ENCODE measurements at places on chromosomes 11 and 22. TPM values are rescaled to one million over a fixed set of nuclear protein-coding genes. Genes with fewer than 3 reads are reported as not detected.

Gene HTR3B
- total RNA-seq: not detected

Gene DGCR6
- 5.2 TPM for total RNA-seq

Gene CARD16
- not detected for total RNA-seq

Gene TSPAN32
- 0.19 TPM for total RNA-seq

Gene GPHA2
- not detected for total RNA-seq

GRCh38 chr11:35045236-35045820 is 93.6 kb upstream of the CD44 start:
- no peak overlapping the region for H3K4me3 ChIP-seq
- no peaks in the 10 kb centered on the region for H3K36me3 ChIP-seq
- no peak for DNase-seq

- no peak overlapping the region for H3K4me3 ChIP-seq
- no peak overlapping the region for H3K27ac ChIP-seq
- no peaks in the 10 kb centered on the region for H3K27me3 ChIP-seq
- no peaks in the 10 kb centered on the region for H3K36me3 ChIP-seq
Observed at GRCh38 chr11:122113836-122114825, 1.9 kb downstream of the BLID start.

Gene ATG13
- 88.5 TPM for total RNA-seq

Gene OR2D2
- total RNA-seq: not detected

GRCh38 chr11:41675205-41675604 is 215.8 kb upstream of the LRRC4C start:
- H3K4me1 ChIP-seq: no peaks in the 10 kb centered on the region
- DNase-seq: no peak
- H3K4me3 ChIP-seq: no peak overlapping the region
- no peaks in the 10 kb centered on the region for H3K27me3 ChIP-seq
- no peak overlapping the region for H3K27ac ChIP-seq
- H3K36me3 ChIP-seq: no peaks in the 10 kb centered on the region

Gene ANO1
- total RNA-seq: not detected

DNA sequence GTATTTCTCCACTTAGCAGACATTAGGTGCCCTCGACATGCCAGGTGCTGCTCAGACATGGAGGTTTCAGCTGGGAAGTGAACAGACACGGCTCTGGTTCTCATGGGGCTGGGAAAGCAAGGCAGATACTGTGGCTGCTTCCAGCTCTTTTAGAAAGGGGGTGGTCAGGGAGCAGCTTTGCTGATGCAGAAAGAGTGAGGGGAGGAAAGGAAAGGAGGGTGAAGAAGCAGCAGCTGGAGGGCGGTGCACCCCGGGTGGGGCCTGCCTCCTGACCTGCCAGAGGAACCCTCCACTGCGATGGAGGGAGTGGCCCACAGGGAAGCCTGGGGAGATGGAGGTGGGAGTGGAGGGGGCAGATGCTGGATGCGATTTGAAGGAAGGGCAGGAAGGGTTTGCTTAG is 76.8 kb downstream of the MORC2 start:
- H3K4me1 ChIP-seq: no peaks in the 10 kb centered on the region
- H3K27me3 ChIP-seq: no peaks in the 10 kb centered on the region
- DNase-seq: no peak
- no peak overlapping the region for H3K27ac ChIP-seq
- H3K4me3 ChIP-seq: no peak overlapping the region

DNA sequence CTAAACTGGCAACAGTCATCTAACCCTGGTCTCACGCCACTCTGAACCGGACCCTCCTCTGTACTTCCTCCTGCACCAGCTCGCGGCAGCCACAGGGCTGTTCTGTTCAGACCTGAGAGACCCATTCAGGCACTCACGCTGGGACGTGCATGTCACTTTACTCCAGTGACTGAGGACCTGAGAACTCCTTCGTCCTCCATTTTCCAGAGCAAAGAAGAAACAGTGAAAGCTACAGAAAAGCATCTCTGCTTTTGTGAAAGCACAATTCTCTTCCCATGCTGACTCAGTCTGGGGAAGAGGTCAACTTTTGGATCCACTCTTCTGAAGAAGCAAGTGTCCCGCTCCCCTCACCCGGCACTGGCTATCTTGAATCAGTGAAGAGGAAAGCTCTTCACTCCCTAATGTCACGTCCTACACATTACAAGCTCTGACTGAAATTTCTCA is 24.5 kb downstream of the PISD start:
- no peaks in the 10 kb centered on the region for H3K36me3 ChIP-seq
- H3K27me3 ChIP-seq: no peaks in the 10 kb centered on the region
- H3K4me3 ChIP-seq: no peak overlapping the region
- no peak for DNase-seq
- H3K4me1 ChIP-seq: no peaks in the 10 kb centered on the region

Gene C11orf16
- total RNA-seq: not detected

Gene KCNA4
- 1.3 TPM for total RNA-seq

Gene CLMP
- 5.7 TPM for total RNA-seq

DNA sequence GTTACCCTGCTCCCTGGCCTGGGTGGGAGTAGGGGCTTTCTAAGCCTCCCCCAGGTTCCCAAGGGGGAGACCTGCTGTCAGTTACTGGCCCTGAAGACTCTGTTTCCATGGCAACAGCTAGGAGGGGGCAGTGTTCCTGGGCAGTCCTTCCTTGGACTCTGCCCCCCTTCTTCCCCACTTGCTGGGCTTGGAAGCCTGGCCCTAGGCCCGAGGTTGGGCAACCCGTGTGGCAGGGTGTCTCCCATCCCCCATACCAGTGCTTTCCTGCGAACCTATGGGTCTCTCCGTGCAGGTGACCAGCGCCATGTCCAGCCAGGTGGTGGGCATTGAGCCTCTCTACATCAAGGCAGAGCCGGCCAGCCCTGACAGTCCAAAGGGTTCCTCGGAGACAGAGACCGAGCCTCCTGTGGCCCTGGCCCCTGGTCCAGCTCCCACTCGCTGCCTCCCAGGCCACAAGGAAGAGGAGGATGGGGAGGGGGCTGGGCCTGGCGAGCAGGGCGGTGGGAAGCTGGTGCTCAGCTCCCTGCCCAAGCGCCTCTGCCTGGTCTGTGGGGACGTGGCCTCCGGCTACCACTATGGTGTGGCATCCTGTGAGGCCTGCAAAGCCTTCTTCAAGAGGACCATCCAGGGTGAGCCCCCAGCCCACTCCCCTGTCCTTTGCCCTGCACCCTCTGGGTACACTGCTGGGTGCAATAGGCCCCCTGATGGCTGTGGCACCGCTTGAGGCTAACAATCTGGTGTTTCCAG is 1.7 kb downstream of the ESRRA start:
- H3K27ac ChIP-seq: no peak overlapping the region
- H3K27me3 ChIP-seq: peaks cover 22% of the 10 kb centered on the region
- H3K36me3 ChIP-seq: no peaks in the 10 kb centered on the region

GRCh38 chr11:119284344-119285157 is 32.4 kb downstream of the MCAM start:
- H3K4me1 ChIP-seq: no peaks in the 10 kb centered on the region
- H3K36me3 ChIP-seq: peaks cover 6% of the 10 kb centered on the region
- no peak overlapping the region for H3K27ac ChIP-seq
- DNase-seq: peak; percentile 19
- H3K27me3 ChIP-seq: no peaks in the 10 kb centered on the region

DNA sequence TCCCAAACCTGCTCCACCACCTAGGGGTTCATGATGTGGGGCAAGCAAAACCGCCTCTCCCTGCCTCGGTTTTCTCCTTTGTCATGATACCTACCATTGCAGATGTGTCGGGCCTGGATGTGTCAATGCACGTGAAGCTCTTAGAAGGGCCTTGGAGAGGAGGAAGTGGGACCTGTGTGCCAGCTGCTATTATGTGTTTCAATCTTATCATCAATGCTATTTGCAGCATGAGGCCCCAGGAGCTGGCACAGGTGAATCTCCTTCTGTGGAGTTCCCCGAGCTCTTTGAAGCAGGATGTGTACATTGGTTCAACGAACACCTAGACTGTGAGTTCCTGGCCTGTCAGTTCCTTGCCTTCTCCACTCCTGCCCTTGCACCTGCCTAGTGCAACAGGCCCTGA is 331.6 kb downstream of the CTTN start:
- H3K4me3 ChIP-seq: no peak overlapping the region
- H3K36me3 ChIP-seq: no peaks in the 10 kb centered on the region
- H3K4me1 ChIP-seq: peaks cover 21% of the 10 kb centered on the region

GRCh38 chr11:64455456-64456261 is 96.7 kb downstream of the RPS6KA4 start:
- DNase-seq: no peak
- H3K27me3 ChIP-seq: no peaks in the 10 kb centered on the region
- no peaks in the 10 kb centered on the region for H3K36me3 ChIP-seq

DNA sequence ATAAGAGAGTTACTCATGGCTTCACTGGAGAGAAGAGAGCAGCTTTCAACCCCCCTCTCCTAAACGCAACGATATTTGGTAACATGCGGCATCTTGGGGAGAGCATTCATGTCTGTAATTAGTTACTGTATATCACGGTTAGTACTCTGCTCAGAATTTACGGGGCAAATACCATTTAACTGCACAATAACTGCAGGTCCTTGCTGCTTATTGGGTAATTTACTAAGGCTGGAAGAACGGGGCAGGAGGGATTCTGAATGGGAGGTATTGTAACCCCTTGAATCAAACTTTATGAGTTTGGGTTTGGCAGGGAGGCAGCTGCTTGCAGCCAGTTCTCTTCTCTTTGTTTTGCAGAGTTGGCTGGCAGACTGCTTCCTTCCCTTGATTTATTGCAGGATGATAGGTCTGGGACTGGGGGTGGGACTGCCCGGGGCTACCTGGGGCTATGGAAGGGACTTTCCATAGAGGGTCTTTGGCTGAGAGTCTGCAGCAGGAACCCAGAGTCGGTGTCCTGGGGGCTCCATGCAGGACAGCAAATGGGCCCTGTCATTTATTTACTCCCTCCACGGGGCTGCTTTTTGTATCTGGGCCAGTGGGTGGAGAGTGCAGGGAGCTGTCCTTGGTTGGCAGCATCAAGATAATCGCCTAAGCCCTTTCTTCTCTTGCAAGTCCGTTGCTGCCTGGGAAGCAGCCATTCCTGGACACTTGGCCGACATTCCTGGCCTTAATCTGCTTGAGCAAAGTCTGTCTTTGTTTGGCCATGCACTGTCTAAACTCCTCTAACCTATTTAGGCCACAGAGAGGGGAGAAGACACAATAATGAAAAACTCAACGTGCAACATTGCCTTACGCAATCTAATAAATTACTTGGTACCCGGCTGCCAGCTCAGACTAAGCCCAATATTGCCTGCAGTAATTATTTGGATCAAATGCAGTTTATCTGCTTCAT is 188.9 kb downstream of the ST3GAL4 start:
- no peaks in the 10 kb centered on the region for H3K36me3 ChIP-seq
- H3K4me1 ChIP-seq: peaks cover 27% of the 10 kb centered on the region
- DNase-seq: peak; percentile 94
- no peaks in the 10 kb centered on the region for H3K27me3 ChIP-seq

GRCh38 chr11:108199446-108200321 is 22.8 kb downstream of the NPAT start:
- peaks cover 11% of the 10 kb centered on the region for H3K36me3 ChIP-seq
- DNase-seq: no peak
- no peaks in the 10 kb centered on the region for H3K4me1 ChIP-seq
- no peaks in the 10 kb centered on the region for H3K27me3 ChIP-seq
- no peak overlapping the region for H3K4me3 ChIP-seq

Gene CREB3L1
- total RNA-seq: 1.7 TPM

Gene FGF3
- total RNA-seq: not detected

GRCh38 chr11:9535189-9535781 is 38.2 kb upstream of the WEE1 start:
- H3K36me3 ChIP-seq: no peaks in the 10 kb centered on the region
- H3K4me3 ChIP-seq: no peak overlapping the region
- H3K4me1 ChIP-seq: peaks cover 7% of the 10 kb centered on the region
- no peaks in the 10 kb centered on the region for H3K27me3 ChIP-seq
- no peak overlapping the region for H3K27ac ChIP-seq

Gene CLCF1
- 3.7 TPM for total RNA-seq

Gene MPZL3
- total RNA-seq: 1.1 TPM

DNA sequence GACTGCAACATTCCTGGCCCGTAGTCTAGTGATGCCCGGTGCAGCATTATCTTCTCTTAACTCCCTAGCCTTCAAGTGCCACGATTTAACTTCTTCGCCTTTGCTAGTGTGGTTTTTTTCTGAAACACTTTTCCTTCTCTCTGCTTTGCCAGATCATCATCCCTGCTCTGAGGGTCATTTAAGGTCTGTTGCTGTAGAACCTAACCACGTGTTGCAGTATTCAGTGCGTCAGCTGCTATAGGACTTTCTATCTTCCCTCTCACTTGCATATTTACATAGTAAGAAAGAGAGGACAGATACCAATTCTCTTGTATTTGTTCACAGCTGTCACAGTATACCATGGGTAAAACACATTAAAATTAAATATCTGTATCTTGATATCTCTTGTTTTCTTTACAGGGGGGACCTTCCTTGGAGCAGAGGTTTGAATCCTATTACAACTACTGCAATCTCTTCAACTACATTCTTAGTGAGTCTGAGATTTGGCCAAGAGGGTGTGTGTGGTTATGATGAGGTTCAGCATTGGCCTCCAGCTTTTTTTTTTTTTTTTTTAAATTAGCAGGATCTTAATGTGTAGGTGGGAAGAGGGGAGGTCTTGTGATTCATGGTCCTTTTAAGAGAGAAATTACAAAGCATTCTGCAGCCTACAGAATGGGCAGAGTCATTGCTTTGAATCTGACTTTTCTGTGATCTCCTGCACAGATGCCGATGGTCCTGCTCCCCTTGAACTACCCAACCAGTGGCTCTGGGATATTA is 13.5 kb downstream of the EIF3L start:
- DNase-seq: no peak
- H3K27me3 ChIP-seq: no peaks in the 10 kb centered on the region
- H3K4me1 ChIP-seq: no peaks in the 10 kb centered on the region
- H3K36me3 ChIP-seq: peaks cover 23% of the 10 kb centered on the region

DNA sequence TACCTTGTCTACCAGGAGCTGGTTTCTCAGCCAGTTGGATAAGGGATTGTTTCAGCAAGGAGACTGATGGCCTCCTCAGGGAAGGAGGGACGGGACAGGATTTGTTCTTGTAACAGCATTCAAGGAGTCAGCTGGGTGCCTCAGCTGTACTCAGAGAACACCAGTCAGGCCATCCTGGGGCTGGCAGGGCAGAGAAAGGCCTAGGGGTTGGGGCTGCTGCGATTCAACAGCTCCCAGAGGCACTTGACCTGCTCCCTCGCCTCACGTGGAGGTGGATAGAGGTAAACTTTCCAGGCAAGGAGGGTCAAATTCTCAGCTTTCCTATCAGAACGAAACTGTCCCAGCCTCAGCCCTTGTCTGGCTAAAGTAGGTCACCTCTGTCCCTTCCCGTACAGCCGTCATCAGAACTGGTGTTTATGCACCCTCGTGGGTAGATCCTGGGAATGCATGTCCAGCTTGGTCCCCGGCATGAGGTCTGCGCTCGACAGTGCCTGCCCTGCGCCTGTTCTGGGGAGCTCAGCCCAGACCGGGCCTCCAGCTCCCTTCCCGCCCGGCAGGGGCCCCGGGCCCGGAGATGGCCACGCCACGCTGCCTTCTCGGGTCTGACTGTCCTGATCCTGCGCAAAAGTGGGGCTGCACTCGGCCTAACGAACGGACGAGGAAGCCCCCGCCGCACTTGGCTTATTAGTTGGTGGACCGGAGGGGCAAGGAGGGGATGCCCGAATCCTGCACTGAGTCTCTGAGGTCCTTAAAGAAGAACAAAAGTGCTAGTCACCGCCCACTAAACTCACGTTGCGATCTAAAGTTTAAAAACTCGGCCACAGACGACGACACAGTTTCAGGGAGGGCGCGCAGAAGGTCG is 762 bp upstream of the CCDC134 start:
- H3K36me3 ChIP-seq: no peaks in the 10 kb centered on the region
- H3K4me3 ChIP-seq: peak overlapping the region; percentile 75
- DNase-seq: peak; percentile 39
- no peaks in the 10 kb centered on the region for H3K27me3 ChIP-seq
- no peak overlapping the region for H3K27ac ChIP-seq

Gene SHANK3
- 3.6 TPM for total RNA-seq

- no peak for DNase-seq
- peaks cover 3% of the 10 kb centered on the region for H3K4me1 ChIP-seq
- H3K36me3 ChIP-seq: peaks cover 4% of the 10 kb centered on the region
- H3K4me3 ChIP-seq: no peak overlapping the region
Observed at GRCh38 chr11:73974604-73975478, 7.8 kb downstream of the UCP2 start.
